Liver (tissue), 10 donors: ENCODE measurements at places on chromosomes 7 and 10. TPM values are rescaled to one million over a fixed set of nuclear protein-coding genes. Genes with fewer than 3 reads are reported as not detected.

Gene NAT16
- total RNA-seq, result not detected

DNA sequence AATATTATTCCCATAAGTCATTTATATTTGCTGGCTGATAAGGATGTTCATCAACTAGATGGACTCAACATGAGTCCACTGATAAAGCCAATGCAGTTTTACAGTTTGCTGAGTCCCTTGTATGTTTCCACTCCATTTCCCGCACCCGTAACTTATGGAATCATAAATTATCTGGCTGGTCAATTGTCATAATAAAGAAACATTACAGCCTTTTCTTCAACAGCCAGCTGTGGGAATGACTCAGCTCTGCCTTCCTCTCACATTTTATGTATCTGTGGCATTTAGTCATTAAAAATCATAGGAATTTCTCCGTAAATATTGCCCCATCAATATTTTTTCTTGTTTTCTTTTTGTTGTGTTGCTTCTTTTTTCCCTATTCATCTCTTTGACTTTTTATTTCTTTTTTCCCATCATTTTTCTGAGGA lies 22.3 kb upstream of the TMEM26 start:
- DNase-seq, result no peak

DNA sequence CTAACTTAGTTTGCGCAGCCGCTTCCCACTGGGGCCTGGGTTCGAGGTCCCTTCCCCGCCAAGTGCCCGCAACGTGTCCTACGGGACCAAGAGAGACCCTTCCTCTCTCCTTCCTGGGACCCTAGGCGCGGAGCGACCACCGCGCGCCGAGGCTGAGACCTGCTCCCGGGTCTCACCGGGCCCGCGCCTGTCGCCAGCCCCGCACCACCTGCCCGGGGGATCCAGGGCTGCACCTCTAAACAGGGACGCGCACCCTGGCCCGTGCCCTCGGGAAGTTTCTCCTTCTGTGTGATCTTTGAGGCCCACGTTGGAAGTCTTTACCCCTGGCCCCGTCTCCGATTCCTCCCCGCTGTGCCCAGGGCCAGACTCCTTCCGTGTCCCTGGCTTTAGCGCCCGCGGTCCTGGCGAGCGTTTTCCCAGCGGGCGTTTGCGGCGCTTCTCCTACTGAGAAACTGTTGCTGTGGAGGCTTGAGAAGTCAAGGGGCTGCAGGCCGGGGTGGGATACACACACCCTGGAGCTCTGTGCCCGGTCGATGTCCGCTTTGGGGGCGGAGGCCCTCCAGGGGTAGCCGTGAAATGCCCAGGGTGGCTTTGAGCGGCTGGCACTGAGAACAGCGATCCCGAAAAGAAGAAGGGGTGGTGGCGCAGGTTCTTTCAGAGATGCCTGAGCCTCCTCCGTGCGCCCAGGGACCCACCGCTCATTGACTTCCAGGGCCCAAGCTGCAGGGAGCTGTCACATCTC lies 575 bp downstream of the PLPP4 start:
- DNase-seq, result no peak

- no peak for DNase-seq
These were observed 277.8 kb upstream of the NEBL start for GRCh38 chr10:21174715-21175495.

- no peak for DNase-seq
These were observed 118.7 kb downstream of the C10orf105 start for GRCh38 chr10:71600849-71601248.

- DNase-seq, result no peak
These were observed 109.6 kb upstream of the PFKP start for GRCh38 chr10:2957785-2958184.

Gene SGCE
- total RNA-seq, result 32.6 TPM

Gene UTF1
- not detected for total RNA-seq

GRCh38 chr7:139523199-139523941 lies at the start of gene CLEC2L:
TSS of gene CLEC2L (plus strand) at chr7:139523685. CDS start at chr7:139523928, 243 bp downstream.
- DNase-seq, result no peak

Gene CRYGN
- not detected for total RNA-seq

Gene C10orf67
- total RNA-seq, result not detected

GRCh38 chr10:27714349-27714748 lies 31.3 kb downstream of the MKX start:
- no peak for DNase-seq

- no peak for DNase-seq
These were observed 21.7 kb downstream of the KLHDC10 start for GRCh38 chr7:130091999-130092398.

- no peak for DNase-seq
These were observed 564 bp downstream of the PDSS1 start for GRCh38 chr10:26697922-26698608.

Gene MINDY4
- 1.8 TPM for total RNA-seq

GRCh38 chr10:117544711-117545140 lies 2.2 kb downstream of the EMX2 start:
- DNase-seq, result no peak

Gene CLIP2
- total RNA-seq, result 6.3 TPM

Gene STEAP4
- total RNA-seq, result 3.7 TPM

Gene TMEM270
- total RNA-seq, result not detected

GRCh38 chr7:130877236-130877990 lies 143.4 kb upstream of the KLF14 start:
- DNase-seq, result no peak

Gene ACTR3C
- 3.0 TPM for total RNA-seq

- DNase-seq, result no peak
These were observed 886.2 kb upstream of the GHITM start for GRCh38 chr10:83253011-83253671.

DNA sequence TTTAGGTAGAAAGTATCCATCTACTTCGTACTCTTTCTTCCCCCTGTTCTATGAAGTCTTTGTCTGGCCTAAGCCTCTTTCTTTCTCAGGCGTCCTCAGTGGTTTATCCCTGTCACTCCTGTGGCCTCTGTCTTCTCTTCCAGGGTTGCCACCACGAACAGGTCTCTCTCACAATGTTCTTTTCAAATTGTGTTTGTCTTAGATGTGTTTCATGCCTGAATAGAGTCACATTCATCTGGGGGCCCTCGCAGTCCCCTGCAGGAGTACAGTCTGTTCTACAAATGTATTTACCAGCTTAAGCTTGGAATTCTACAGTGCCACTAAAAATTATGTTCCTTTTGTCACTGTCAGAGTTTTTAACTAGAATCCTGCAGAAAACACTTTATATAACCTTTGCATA lies 680.4 kb upstream of the FOXK1 start:
- DNase-seq, result no peak

GRCh38 chr10:86333826-86334487 lies 32.6 kb downstream of the GRID1 start:
- no peak for DNase-seq

Gene MYOZ1
- total RNA-seq, result 0.23 TPM

Gene MBL2
- total RNA-seq, result 222 TPM

GRCh38 chr10:74033702-74034101 lies 35.8 kb downstream of the VCL start:
- DNase-seq, result no peak

- DNase-seq, result no peak
These were observed 2.4 kb downstream of the CHST12 start for GRCh38 chr7:2405601-2406345.

DNA sequence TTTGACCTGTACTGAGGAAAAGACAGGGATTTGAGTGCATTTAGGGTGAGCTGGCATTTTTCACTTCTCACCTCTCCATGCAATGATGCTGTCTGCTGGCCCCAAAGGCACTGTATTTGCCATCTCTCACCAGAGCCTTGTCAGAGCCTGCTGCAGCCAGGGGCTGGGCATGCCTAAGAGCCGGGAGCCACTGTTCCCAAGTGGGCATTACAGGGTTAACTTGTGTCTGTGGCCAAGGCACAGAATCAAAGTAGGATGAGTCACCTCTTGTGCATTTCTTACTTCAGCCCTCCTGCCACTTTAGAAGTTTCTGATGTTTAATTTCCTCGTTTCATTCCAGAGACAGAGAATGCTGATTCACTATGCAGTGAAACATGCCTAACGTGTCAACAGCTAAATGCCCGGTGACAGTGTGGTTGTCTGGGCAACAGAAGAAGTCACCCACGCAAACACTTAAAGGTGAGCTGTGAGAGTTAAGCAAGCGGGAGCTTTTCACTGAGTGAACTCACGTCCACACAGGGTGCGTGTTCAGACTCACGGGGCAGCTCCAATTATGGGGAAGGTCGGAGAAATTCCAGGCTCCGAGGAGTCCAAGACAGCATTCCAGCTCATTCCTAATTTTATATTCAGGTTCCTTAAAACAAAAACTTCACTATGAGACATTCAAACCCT lies 57.1 kb upstream of the IGFBP3 start:
- DNase-seq, result peak; percentile 25

GRCh38 chr10:42990721-42991441 lies 86.0 kb upstream of the RET start:
- peak; percentile 28 for DNase-seq

- no peak for DNase-seq
These were observed 83.7 kb downstream of the PRLHR start for GRCh38 chr10:118511711-118512110.

DNA sequence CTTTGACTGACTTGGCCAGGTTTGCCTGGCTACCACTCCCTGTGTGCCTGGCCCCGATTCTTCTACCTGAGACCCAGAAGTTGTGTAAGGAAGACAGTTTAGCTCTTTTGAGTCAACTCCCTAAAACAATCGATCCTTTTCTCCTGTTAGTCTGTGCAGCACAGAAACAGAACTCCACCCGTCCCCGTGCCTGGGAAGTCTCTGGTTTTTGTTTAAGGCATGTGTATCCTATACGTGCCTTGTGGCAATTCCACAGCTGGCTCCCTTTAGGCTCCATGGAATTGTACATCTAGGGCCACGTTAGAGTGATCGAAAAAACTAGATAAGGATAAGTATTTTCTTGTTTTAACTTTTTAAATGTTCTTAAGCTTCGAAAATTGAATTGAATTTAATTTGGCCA lies 131.6 kb downstream of the BICC1 start:
- DNase-seq, result no peak

GRCh38 chr10:88763441-88763840 lies 3.6 kb downstream of the LIPN start:
- no peak for DNase-seq

Gene PIP
- not detected for total RNA-seq

DNA sequence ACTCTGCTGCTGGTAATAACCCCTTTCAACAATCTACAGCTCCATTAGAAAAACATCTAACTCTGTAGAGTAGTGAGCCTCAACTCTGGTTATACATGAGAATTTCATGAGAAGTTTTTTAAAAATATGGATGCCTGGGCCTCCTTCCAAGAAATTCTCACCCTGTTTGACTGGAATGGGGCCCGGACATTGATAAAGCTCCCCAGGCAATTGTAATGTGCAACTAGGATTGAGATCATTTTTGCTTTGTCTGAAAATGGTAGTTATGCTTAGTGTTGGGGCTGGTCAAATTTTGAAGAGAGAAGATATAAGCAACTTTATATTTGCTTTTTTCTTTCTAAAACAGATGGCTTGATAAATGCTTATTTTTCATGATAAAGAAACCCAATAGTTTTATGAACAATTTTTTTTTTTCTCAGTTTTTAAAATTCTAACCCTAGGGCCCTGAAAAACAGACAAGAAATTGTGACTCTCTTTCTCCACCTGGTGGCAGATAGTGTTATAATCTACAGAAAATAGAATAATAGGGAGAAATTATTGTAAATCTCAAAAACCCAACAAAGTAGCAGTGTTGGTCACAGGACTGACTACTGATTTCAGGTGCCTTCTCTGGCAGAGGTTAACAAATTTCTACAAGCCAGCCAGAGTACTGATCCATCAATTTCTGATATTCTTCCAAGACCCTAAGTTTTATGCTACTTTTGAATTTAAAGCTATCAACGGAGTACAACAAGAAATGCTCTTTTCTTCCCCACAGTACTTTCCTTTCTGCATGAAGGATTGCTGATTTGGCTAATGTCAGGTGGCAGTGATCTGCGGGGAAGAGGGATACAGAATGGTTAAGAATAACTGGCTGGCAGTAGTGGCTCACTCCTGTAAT lies 174.8 kb downstream of the DKK1 start:
- no peak for DNase-seq

Gene SPDYE2B
- not detected for total RNA-seq

GRCh38 chr7:130849604-130850003 lies 115.6 kb upstream of the KLF14 start:
- no peak for DNase-seq

GRCh38 chr10:48194830-48195229 lies 79.7 kb downstream of the FRMPD2 start:
- no peak for DNase-seq

GRCh38 chr7:48244864-48245271 lies 73.6 kb downstream of the ABCA13 start:
- DNase-seq, result no peak

- DNase-seq, result no peak
These were observed 8.1 kb downstream of the SCART1 start for GRCh38 chr10:133461841-133462240.

- peak; percentile 69 for DNase-seq
These were observed 81.9 kb upstream of the CALN1 start for GRCh38 chr7:72493850-72494661.

Gene FGFR2
- 69.9 TPM for total RNA-seq

Gene C7orf57
- total RNA-seq, result not detected
